Transverse colon (tissue), 4 donors: ENCODE measurements at places on chromosomes 16 and 17.
A peak's percentile ranks its signal among the peaks of the same experiment; 100 is the strongest.

- H3K4me3 ChIP-seq = no peak overlapping the region
- peak overlapping the region; percentile 72 for H3K27ac ChIP-seq
- H3K4me1 ChIP-seq = peaks cover 83% of the 10 kb centered on the region
- H3K36me3 ChIP-seq = no peaks in the 10 kb centered on the region
- H3K27me3 ChIP-seq = no peaks in the 10 kb centered on the region
Measured at GRCh38 chr17:1376061-1376460, 24.0 kb downstream of the YWHAE start.

- H3K27me3 ChIP-seq = no peaks in the 10 kb centered on the region
- H3K27ac ChIP-seq = no peak overlapping the region
- H3K4me3 ChIP-seq = no peak overlapping the region
- H3K4me1 ChIP-seq = no peaks in the 10 kb centered on the region
- DNase-seq = no peak
Measured at GRCh38 chr16:19304750-19305149, 19.2 kb downstream of the CLEC19A start.

DNA sequence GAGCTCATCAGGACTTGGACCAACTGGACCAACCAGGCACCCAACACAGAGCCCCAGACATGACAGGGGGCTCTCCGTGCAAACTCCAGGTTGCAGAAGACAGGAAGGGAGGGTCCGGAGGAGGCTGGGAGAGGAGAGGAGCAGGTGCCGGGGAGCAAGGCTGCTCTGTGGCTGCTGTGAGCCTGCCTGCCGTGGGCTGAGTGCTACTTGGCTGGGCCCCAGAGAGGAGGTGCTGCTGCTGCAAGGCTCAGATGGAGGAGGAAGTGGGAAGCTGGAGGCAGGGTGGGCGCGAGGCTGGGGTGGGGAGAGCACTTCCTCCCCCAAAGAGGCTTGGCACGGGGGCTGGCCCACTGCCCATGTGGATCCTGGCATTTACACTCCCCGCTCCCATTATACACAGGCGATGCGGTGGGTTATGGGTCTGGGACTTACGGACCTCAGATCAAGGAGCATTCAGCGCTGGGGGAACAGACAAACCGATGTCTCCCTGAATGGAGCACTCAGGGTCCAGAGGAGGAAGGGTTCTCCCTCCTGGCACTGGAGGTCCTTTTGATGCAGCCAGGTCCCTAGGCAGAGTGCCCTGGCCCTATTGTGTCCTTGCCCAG is 15.9 kb downstream of the EPOP start:
- H3K27ac ChIP-seq = no peak overlapping the region
- no peak overlapping the region for H3K4me3 ChIP-seq
- H3K36me3 ChIP-seq = no peaks in the 10 kb centered on the region

DNA sequence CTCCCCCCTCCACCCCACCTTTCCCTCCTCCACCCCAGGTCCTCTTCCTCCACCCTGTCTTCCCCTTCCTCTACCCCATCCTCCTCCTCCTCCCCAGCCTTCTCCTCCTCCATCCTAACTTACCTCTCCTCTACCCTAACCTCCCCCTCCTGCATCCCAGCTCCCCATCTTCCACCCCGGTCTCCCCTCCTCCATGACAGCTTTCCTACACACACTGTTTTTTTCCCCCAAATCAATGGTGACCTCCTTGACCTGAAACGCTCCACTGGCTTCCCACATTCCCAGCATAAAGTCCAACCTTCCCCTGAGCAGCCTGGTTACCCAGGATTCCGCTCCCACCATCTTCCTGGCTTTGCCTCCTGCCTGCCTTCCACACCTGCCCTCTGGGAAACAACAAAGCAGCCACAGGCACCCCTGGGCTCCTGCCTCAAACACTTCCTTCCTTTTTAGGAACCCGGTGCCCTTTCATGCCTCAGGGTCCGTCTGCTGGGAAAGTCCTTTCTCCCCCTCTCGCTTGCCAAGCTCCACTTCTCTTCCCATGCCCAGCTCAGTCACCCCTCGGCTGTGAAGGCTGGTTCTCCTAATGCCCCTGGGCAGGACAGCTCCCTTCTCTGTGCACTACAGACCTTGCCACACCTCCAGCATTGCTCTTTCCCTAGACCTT is 2.1 kb downstream of the RGS9 start:
- no peak for DNase-seq
- no peak overlapping the region for H3K4me3 ChIP-seq
- H3K27me3 ChIP-seq = peaks cover 3% of the 10 kb centered on the region

- H3K4me1 ChIP-seq = no peaks in the 10 kb centered on the region
- no peak overlapping the region for H3K27ac ChIP-seq
Measured at GRCh38 chr16:89036776-89037175, 56.9 kb upstream of the ACSF3 start.

DNA sequence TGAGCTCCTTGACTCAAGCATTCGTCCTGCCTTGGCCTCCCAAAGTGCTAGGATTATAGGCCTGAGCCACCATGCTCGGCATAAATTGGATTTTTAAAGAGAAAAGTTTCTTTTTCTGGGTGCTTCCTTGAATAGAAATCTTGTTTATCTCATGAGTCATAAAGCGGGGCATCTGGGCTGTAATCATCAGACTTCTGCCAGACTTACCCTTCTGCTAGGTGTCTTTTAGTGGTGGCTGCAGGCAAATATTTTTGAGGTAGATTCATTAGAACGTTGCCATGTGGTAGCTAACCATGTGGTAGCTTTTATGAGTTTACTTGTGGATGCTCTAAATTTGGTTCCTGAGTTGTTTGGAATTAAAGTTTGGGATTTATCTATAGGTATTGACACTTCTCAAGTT is 13.4 kb downstream of the PGS1 start:
- no peak overlapping the region for H3K4me3 ChIP-seq
- H3K27me3 ChIP-seq = no peaks in the 10 kb centered on the region
- no peak for DNase-seq
- H3K4me1 ChIP-seq = peaks cover 38% of the 10 kb centered on the region
- no peaks in the 10 kb centered on the region for H3K36me3 ChIP-seq

DNA sequence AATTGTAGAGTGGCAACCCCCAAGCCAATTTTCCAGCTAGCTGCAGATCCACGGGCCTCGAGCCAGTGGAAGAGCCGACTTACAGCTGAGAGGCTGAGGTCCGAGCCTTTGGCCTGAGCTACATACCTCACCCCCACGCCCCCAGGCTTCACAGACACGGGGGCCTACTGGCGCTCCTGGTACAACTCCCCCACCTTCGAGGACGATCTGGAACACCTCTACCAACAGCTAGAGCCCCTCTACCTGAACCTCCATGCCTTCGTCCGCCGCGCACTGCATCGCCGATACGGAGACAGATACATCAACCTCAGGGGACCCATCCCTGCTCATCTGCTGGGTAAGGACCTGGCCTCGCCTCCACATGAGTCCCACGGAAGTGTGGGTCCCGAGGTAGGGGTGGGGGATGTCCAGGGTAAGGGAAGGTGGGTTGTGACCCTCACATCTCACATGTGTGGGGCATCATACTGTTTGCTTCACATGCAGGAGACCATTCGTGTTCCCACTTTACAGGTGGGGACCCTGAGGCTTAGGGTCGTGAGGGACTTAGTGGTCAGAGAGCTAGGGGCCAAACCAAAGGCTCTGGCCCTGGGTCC is 3.4 kb downstream of the ACE start:
- H3K4me3 ChIP-seq = no peak overlapping the region
- H3K4me1 ChIP-seq = peaks cover 27% of the 10 kb centered on the region
- no peaks in the 10 kb centered on the region for H3K36me3 ChIP-seq
- no peak overlapping the region for H3K27ac ChIP-seq

GRCh38 chr16:80176114-80176513 is 364.7 kb upstream of the DYNLRB2 start:
- H3K4me3 ChIP-seq = no peak overlapping the region
- no peak overlapping the region for H3K27ac ChIP-seq
- H3K4me1 ChIP-seq = no peaks in the 10 kb centered on the region

DNA sequence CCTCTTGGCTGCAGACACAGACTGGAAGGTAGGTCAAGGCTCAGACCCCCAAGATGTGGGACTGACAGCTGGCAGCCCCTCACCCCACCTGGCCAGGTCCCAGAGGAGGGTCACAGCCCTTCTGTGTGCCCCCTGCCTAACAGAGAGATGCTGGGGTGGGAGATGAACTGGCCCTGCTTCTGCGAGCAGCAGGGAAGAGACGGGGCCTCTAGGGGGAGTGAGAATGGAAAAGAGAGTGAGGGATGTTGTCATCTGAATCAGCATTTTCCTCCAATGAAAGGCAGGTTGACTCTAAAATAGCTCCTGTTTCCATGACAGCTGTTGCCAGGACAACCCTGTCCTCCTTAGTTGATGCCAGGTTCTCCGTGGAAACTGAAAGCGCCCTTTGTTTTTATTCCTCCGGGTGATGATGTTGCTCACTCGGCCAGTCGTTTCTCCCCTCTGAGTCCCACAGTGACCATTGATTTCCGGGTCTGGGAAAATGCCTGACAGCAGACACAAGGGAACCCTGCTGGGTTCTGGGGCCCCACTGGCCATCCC is 4.9 kb upstream of the NDRG4 start:
- no peaks in the 10 kb centered on the region for H3K36me3 ChIP-seq
- no peaks in the 10 kb centered on the region for H3K4me1 ChIP-seq
- peak overlapping the region; percentile 29 for H3K27ac ChIP-seq
- H3K27me3 ChIP-seq = peaks cover 8% of the 10 kb centered on the region
- peak; percentile 43 for DNase-seq

DNA sequence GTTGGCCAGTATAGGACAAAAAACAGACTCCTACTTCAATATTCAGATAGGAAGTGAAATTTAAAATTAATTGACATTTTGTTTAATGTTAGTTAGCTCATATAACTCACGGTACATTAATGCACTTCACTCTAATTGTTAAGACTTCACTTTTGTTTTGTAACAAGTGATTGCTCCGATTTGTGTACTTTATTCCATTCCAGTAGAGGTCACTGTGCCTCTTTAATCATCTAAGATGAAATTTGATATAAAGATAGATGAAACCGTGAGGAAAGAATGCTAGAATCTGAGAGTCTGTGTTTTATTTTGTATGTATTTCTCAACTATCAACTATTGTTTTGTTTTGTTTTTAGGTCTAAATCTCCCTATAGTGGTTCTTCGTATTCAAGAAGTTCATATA is 29.0 kb downstream of the RBBP6 start:
- no peak overlapping the region for H3K4me3 ChIP-seq
- no peak overlapping the region for H3K27ac ChIP-seq
- DNase-seq = no peak

- H3K4me3 ChIP-seq = no peak overlapping the region
- DNase-seq = no peak
- H3K4me1 ChIP-seq = no peaks in the 10 kb centered on the region
- no peak overlapping the region for H3K27ac ChIP-seq
- H3K36me3 ChIP-seq = no peaks in the 10 kb centered on the region
- H3K27me3 ChIP-seq = no peaks in the 10 kb centered on the region
Measured at GRCh38 chr17:9986754-9987382, 81.8 kb upstream of the RCVRN start.
